ENCODE measurements at places on chromosomes 7 and 10.

DNA sequence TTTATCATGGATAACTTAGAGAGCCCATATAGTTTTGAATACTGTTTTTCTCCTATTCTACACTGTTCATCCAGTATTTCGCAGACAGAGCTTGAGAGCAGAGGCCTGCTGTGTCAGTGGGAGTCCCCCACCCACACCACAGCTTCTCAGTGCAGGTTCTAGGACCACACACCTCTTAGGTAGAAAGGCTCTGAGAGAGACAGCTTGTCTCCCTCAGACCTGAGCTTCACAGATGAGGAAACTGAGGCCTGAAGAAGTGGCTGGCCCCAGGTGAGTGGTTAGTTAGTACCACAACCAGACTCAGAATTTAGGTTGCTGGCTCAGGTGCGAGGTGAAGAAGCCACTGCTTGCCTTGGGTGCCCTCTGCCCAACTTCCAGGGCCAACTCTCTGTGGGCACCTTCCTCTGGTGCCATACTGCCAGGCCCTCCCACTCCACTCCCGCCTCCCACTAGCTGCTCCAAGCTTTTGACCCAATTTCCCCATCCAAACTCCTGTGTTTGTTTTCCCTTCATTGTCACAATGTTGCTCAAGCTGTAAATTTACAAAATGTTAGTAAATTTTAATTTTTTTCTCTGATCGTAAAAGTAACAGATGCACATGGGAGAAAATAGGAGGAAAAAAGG is 7.6 kb upstream of the HILPDA start:
- no peak for DNase-seq

DNA sequence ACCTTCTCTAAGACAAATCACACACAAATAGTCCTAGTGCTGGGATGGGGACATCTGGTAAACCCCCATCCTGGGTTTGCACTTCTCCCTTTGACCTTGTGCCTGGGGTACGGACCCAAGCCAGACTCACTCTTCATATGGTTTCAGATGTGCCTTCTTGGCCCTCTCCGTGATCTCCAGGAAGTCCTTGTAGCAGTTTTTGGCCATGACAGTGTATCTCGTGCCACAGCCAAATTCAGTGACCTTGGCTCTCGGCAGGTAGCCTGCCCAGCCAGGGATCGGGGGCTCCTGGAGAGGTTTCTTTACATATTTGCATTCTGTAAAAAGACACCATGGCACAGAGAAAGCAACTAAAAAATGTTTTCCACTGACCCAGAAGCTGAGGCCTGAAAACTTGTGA is 43.9 kb downstream of the PNLIPRP2 start:
- no peak for DNase-seq

DNA sequence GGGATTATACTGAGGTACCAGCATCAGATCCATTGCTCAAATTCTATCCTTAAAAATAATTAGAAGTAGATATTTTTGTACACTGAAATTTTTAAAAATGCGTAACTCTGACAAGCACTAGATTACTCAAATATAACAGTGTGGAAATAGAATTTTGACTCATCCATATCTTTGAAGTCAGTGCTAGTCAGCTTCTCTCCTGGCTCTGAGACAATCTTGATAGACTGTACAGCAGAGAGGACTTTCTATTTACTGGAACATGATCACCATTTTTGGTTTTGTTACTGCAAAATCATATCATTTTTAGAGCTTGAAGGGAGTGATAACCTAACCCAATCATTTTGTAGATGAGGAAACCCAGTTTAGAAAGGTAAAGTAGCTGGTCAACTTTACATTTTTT is 195.0 kb downstream of the MTERF1 start:
- DNase-seq: no peak

GRCh38 chr7:80827239-80827633 is 91.6 kb downstream of the SEMA3C start:
- no peak for DNase-seq

GRCh38 chr7:122307228-122307621 is 2.7 kb upstream of the FEZF1 start:
- DNase-seq: no peak

DNA sequence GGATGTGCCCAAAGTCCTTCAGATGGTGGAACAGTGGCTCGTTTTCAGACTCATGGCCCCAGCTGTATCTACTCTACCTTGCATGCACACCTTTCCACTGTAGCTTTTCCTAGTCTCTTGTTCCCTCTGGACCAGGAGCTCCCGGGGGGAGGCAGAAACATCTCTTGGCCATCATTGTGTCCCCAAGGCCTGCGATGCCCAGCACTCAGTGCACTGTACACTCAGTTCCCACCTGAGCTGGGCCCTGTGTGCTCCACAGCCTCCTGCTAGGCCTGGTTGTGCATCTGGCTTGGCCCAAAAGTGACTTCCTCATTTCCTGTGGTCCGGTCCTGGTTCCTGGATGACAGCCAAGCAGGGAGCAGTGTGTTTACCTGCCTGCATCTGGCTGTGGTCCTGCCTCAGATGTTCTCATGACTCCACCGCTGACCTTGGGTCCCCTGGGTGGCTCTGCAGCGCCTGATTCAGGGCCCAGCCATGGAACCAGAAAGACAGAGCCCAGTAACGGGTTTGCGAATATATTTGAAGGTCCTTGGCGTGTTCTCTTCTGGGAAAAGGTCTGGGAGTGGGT is 9.9 kb upstream of the DOCK1 start:
- no peak for DNase-seq

- peak; percentile 15 for DNase-seq
Measured at GRCh38 chr10:50567384-50567783, 56.4 kb downstream of the SGMS1 start.

GRCh38 chr10:131396121-131397050 is 84.9 kb upstream of the TCERG1L start:
- no peak for DNase-seq

GRCh38 chr10:106793617-106794016 is 370.9 kb downstream of the SORCS1 start:
- no peak for DNase-seq

DNA sequence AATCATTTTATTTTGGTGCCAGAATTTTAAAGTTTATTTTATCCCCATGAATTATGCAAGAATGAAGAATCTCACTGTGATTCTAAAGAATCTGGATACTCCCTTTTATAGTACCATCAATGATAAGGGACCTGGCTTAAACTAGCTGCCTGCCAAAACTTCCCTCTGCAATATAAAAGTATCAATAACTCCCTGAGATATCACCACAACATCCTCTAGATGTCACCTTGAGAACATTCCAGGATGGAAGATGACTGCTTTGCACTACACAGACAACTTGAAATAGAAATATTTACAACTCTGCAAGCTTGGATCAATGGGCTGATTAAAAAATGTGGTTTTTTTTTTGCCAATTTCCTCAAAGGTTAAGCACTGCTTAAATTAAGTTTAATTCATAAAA is 142.1 kb downstream of the SLC25A13 start:
- DNase-seq: no peak

- DNase-seq: no peak
Measured at GRCh38 chr10:88281592-88282347, 301.3 kb downstream of the RNLS start.

GRCh38 chr7:36227223-36227622 is 74.2 kb downstream of the EEPD1 start:
- no peak for DNase-seq

GRCh38 chr7:29300026-29300480 is 105.5 kb downstream of the CHN2 start:
- no peak for DNase-seq

- DNase-seq: no peak
Measured at GRCh38 chr10:75106242-75106641, 5.2 kb upstream of the SAMD8 start.

GRCh38 chr7:36132012-36132411 is 21.0 kb upstream of the EEPD1 start:
- DNase-seq: peak; percentile 49

- DNase-seq: no peak
Measured at GRCh38 chr7:41612798-41613197, 90.1 kb downstream of the INHBA start.

DNA sequence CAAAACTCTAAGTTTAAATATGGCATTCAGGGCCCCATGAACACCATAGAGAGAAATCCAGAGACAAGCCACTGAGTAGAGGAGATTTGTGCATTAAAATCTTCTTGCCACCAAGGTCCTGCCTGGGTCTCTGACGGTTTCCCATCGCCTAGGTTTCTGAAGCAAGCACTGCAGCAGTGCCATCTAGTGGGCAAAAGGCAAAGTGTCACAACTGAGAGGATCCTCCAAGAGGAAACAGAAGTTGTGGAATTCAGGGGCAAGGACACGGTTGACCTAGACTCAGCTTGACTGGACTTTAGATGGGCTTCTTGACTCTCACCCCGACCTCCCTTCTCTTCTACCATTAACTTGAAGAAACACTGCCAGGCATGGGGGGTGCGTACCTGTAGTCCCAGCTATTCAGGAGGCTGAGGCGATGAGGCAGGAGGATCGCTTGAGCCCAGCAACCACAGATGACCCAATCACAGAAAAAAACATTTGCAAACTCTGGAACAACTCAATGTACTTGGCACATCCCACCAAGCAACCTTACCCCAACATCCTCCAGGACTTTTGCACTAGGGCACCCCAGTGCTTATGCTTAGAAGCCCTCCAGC is 604.1 kb downstream of the GALNT17 start:
- DNase-seq: peak; percentile 48

- peak; percentile 82 for DNase-seq
Measured at GRCh38 chr7:22110227-22110839, 164.6 kb upstream of the CDCA7L start.

DNA sequence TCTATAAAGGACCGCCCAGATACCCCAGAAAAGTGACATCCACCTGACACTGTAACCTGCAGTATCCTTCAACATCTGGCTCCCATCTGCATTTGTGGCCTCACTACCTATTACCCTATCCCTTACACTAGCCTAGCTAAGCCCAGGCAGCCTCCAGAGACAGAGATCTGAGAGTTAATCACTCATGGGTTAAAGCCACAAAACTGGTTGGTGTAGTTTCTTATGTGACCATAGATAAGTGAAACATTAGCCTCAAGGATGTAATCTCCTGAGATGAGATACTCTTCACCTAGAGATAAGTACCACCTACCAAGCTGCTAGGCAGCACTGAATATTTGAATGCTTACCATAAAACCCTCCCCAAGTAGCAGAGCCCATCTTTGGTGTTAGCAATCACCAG is 35.4 kb downstream of the CTTNBP2 start:
- no peak for DNase-seq

DNA sequence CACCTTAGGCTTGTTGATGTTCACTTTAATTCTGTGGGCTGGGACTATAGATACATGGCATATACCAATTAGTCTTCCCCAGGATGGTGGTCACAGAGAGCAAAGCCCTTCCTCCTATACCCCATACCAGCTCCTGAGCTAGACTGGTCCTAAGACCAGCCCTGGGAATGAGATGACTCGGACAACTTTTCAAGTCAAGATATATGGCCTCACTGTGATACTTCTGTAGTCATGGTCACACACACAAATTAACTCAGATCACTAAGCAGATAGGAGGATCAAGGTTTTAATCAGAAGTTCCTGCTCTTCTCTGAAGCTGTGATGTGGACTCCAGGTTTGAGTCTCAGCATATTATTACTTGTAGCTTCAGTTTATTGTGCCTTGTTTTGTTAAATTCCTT is 53.1 kb downstream of the SLK start:
- no peak for DNase-seq

DNA sequence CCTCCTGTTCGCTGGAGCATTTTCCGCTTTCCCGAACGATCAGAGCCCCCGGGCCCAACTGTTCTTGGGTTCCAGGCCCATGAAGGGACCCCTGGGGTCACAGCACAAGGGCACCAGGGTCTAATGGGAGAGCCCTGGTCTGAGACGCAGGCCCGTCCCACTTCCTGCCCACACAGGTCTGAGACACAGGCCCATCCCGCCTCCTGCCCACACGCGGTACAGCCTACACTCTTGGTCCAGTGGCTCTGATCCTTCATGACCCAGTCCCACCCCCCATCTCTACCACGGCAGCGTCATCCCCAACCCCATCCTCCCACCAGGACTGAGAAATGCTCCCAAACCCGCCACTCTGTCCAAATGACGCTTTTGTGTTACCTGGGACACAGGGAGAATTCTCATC is 38.7 kb upstream of the SAMD8 start:
- no peak for DNase-seq

- no peak for DNase-seq
Measured at GRCh38 chr7:82335001-82335400, 108.6 kb downstream of the CACNA2D1 start.

DNA sequence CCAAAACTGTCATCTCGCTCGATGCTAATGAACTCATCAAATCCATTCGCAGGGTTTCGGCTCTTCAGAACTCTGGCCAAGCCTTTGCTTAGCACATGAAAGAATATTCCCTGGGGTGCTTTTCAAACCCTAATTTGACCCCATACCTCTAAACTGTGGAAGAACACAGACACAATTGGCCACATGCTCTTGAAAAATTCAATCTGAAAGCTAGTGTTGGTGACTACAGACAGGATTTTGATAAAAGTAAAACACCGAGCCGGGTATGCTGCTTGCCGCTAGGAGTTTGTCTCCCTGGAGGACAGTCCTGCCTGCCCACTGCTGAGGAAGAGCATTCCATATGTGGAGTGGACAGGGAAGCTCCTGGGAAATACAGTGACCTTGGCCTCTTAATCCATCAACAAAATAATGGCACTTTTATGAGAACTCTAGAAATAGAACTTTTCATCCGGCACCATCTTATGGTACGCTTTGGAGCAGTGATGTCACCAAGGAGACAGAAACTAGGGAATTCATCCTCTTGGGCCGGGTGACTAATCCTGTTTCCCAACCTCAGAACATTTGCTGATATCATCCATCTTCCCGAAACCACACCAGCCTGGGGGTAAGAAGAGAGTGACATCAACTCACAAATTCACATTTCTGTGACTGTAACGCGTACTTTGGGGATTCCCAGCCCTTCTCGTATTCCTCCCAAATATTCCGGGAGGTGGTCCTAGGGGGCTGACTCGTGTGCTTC is 34.2 kb downstream of the MTURN start:
- DNase-seq: no peak

GRCh38 chr7:155806096-155806871 is 6.0 kb downstream of the SHH start:
- DNase-seq: no peak

DNA sequence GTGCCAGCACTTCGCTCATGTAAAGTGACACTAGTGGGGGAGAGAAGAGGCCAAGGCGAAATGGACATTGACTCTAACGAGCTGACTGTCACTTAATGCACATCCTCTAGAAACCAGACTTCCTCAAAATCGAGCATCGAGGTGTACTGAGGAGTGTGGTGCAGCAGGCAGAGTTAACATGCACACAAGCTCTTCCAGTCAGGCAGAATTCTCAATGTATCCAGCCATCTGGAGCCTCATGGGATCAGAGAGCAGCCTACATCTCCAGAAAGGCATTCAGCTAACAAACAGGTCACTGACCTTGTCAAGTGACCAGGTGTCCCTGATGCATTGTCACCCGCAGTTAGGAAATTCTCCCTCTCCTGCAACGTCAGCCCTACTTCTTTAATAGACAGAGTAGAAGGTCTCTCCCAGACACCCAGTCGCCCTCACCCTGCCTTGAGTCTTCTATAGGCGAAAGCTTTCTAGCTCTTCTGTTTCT is 259.8 kb upstream of the AOAH start:
- peak; percentile 15 for DNase-seq

GRCh38 chr7:140631602-140632001 is 9.0 kb downstream of the DENND2A start:
- no peak for DNase-seq

GRCh38 chr10:36023939-36024338 is 381.8 kb upstream of the FZD8 start:
- no peak for DNase-seq
